EL (cell line): ENCODE measurements at places on chromosomes 11 and 22.

DNA sequence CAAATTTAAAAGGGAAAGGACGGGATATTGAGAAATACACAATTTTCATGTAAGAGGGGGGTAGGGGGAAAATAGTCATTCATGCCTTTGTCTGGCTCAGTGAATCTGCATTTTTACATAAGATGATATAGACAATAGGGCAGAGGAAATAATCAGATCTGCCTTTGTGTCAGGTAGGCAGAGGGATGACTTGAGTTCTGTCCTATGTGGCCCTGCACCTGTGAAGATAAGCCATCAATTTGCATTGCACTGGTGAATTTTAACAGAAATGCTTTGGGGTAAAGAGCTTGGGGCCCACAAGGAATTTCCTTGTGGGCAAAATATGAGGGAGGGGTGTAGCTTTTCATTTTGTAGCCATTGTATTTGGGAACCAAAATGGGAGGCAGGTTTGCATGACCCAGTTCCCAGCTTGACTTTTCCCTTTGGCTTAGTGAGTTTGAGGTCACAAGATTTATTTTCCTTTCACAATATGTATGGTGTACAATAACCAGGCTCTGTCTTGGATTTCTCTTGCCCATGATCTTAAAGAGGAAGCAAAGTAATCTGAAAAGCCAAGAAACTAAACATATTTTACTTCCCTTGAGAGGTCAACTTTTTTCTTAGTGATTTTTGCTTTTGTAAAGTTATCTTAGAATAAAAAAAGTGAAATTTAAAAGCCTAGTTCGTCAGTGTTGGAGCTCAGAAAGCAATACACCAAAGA is 77.7 kb upstream of the SORL1 start:
- no peak for DNase-seq

DNA sequence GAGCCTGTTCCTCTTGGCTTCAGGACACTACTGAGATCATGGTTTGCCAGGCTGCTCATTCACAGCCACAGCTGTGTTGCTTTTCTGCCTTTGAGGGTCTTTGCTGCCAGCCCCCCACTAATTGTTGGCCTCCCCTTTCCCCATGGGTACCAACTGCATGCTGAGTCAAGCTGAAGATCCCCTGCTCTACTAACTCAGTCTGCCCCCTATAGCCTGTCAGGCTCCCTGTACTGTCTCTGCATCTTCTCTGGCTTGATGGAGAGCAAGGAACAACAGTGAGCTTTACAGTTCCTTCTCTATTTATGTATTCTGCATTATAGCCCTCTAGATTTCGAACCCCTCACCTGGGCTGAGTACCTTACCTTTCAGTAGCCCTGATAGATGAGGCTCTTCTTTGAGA is 257.6 kb upstream of the CADM1 start:
- no peak for DNase-seq

DNA sequence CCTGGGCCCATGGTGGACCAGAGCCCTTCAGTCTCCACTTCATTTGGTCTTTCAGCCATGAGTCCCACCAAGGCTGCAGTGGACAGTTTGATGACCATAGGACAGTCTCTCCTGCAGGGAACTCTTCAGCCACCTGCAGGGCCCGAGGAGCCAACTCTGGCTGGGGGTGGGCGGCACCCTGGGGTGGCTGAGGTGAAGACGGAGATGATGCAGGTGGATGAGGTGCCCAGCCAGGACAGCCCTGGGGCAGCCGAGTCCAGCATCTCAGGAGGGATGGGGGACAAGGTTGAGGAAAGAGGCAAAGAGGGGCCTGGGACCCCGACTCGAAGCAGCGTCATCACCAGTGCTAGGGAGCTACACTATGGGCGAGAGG is 4.3 kb downstream of the ZBTB16 start:
- no peak for DNase-seq

GRCh38 chr11:59028105-59028504 is 58.0 kb upstream of the GLYATL1B start:
- DNase-seq: no peak

DNA sequence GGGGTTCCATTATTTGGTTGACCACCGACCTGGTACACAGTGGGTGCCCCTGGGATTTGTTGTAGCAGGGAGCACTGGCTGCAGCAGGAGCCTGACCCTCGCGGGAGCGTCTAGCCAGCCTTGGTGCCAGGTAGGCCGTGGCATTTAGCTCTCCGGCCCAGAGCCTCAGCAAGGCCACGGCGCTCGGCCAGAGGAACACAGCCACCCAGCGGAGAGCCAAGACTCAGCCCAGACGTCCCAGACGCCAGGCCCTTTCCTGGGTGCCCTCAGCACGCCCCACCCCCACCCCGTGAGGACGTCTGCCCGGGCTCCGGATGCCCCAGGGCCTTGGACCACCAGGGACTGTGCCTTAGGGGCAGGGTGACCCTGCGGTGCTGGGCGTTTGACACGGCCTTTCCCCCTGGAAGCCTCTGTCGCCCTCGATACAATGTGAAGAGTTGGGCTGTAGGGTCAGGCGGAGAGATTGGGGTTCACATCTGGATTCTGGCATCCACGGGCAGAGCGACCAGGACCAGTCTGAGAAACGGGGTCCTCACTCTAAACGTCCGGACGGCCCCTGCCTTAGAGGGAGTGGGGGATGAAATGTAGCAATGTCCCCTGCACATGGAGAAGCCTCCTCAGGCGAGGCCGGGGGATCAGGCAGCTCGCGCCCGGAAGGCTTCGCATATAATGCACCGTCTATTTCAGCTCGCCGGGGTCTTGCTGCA is 99.2 kb upstream of the FGF3 start:
- DNase-seq: no peak

DNA sequence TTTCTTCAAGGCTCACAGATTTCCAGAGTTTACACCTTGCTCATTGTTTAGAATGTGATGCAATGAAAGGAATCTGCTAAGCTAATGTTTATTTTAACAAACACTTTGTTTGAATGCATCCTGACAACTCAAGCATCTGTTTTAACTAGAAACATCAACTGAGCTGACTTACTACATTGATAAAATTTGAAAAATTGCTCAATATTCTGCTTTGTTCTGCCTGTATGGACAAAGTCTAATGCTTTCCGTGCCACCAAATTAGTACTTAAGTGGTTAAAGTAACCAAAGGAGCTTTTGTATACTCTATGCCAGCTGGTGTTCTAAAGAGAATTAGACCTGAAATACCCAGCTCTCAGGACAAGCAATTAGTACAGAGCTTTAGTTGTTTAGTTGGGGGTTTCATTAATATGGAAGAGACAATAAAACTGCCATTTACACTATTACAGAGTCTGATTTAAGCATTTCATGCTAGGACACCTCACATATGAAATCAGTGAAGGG is 105.2 kb downstream of the MAML2 start:
- DNase-seq: no peak
